Bronchial smooth muscle cell (primary cell): ENCODE measurements at places on chromosomes 2 and 18. TPM values are rescaled to one million over a fixed set of nuclear protein-coding genes. Genes with fewer than 3 reads are reported as not detected.

Gene PTPRM
- total RNA-seq: 32.0 and 38.7 TPM in 2 replicates

Gene RAB6C
- not detected in 2 replicates for total RNA-seq

Gene CHRND
- not detected in 2 replicates for total RNA-seq

Gene CRYGD
- total RNA-seq: not detected in 2 replicates
